NCI-H1436 (cell line): ENCODE measurements at places on chromosomes 3 and 15.

GRCh38 chr3:107516475-107516874, 6.3 kb upstream of the BBX start:
- no peak for DNase-seq

GRCh38 chr15:75233504-75234190, 24.5 kb upstream of the GOLGA6C start:
- no peak for DNase-seq

DNA sequence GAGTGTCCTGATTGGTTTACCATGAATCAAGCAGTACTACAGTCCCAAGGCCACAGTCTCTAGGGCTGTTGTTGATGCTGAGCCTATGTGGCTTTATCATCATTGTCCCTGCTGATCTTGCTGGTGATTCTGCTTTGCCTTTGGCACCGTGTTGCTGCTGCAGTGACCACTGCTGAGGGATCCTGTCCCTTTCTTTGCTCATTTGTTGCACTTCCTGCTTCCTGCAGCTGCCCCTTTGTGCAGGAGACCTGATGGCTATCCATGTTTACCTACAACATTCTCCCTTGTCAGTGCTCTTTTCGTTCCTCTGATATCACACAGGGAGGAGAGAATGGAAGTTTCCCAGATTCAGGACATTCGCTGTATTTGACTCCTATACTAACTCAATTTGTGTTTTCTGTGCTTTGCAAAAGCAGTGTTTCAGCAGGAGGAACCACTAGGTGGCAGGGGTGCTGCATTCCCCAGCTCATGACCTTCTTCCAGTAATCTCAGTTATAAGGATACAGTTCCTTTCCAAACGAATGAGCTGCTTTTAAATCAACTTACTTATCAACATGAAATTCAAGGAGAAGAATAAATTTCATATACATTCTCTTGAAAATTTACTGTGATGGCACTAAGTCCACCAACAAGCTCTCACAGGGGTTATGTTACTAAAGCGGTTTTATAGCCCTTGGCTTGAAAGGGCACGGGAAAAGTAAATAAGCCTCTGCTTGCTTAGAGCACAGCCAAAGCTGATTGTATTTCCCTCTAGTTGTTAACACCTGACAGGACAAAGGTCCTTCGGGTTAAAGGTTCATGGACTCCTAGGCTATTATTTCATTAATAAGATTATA, 9.7 kb upstream of the THUMPD3 start:
- DNase-seq, result peak; percentile 2

DNA sequence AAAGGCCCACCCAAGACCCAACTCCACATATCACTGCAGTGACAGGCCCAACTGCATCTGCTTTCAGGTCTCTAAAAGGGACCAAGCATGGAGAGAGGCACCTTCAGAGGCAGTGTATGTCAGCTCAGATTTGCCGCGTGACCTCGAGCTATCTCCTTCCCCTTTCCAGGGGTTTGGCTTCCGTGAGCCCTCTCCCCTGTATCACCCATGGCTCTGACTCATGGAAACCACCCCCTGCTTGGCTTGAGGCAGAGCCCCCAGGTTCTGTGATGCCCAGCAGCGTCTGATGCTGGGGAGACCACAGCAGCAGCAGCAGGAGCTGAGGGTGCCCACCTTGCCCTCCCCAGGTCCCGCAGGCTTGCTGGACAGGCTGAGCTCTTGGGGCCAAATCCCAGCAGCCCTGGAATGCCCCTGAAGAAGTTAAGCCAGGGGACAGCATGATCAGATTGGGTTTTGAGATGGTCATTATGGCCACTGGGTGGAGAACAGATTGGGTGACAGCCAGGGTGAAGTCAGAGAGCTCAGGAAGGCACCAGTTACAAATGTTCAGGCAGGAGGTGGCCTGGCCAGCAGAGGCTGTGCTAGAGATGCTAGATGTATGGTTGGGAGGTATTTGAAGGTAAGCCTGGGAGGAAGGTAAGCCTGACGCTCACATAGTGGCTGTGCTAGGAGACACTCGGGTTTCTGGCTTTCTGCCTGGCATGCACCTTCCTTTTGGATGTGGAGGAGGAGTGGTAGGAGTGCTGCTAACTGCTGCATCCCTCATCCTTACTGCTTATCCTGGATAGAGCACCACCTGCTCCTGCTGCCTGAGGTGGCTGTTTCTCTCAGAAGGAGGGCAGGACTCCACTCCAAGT, 42.9 kb downstream of the FGD5 start:
- DNase-seq, result no peak
